Ovary (tissue), 10 donors: ENCODE measurements at places on chromosomes 13 and 19. TPM values are rescaled to one million over a fixed set of nuclear protein-coding genes. Genes with fewer than 3 reads are reported as not detected.

GRCh38 chr13:114259374-114259773 lies 22.0 kb upstream of the UPF3A start:
- H3K36me3 ChIP-seq = no peaks in the 10 kb centered on the region
- H3K4me1 ChIP-seq = no peaks in the 10 kb centered on the region
- DNase-seq = no peak
- no peak overlapping the region for H3K27ac ChIP-seq
- no peak overlapping the region for H3K4me3 ChIP-seq

DNA sequence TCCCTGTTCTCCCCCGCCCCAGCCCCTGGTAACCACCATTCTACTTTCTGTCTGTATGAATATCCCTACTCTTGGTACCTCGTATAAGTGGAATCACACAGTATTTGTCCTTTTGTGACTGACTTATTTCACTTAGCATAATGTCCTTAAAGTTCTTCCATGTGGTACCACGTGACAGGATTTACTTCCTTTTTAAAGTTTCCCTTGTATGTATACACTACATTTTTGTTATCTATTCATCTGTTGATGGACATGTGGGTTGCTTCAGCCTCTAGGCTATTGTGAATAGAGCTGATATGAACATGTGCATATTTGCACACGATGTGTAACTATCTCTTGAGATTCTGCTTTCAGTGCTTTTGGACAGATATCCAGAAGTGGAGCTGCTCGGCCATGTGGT lies 59.6 kb upstream of the GJB6 start:
- H3K27me3 ChIP-seq = no peaks in the 10 kb centered on the region
- H3K36me3 ChIP-seq = no peaks in the 10 kb centered on the region
- H3K4me1 ChIP-seq = no peaks in the 10 kb centered on the region
- no peak overlapping the region for H3K27ac ChIP-seq
- DNase-seq = no peak

GRCh38 chr13:29888306-29888705 lies 37.9 kb upstream of the UBL3 start:
- no peaks in the 10 kb centered on the region for H3K36me3 ChIP-seq
- H3K4me1 ChIP-seq = peaks cover 4% of the 10 kb centered on the region
- H3K27me3 ChIP-seq = no peaks in the 10 kb centered on the region
- DNase-seq = no peak
- no peak overlapping the region for H3K4me3 ChIP-seq

DNA sequence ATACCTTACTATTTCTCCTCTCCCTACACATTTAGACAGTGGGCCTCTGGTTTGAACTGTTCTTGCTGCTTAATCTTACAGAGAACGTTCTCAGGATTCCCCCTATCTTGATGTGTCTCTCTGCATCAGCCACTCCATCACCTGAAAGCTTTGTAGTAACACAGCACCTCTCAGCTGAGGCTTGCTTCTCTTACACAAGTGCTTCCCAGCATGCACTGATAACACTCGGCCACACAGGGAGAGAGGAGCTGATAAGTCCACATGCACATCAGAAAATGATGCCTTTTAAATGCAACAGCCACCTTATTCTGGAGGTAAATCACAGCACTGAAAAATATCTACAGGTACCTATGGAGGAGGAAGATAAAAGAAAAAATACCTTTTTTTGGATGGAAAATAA lies 192.2 kb upstream of the TSHZ3 start:
- H3K4me3 ChIP-seq = no peak overlapping the region
- no peak for DNase-seq
- no peaks in the 10 kb centered on the region for H3K4me1 ChIP-seq
- no peaks in the 10 kb centered on the region for H3K27me3 ChIP-seq

Gene APOC4
- polyA plus RNA-seq = not detected

DNA sequence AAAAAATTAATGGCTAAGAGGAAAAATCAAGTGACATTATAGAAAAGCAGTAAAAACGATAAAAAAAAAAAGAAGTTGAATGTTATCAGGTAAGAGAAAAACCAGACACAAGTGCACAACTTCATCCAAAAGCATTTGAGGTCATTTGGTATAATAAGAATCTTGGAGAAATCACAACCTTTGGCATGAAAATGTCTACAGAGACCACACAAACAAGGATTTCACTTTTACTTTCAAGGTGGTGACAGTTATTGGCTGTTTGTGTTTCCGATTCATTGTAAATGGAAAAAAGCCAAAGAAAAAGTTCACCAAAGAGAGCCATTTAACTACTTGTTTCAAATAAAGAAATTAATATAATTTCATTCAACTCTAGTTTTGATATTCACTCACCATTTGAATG lies 1193.5 kb downstream of the PCDH9 start:
- H3K27ac ChIP-seq = no peak overlapping the region
- no peaks in the 10 kb centered on the region for H3K36me3 ChIP-seq
- no peak for DNase-seq

Gene PTPRH
- polyA plus RNA-seq = 0.45 TPM

Gene AMER2
- not detected for polyA plus RNA-seq

- no peak for DNase-seq
- no peaks in the 10 kb centered on the region for H3K36me3 ChIP-seq
- H3K27me3 ChIP-seq = no peaks in the 10 kb centered on the region
Measured at GRCh38 chr19:32878988-32879387, 9.4 kb upstream of the SLC7A9 start.

- H3K36me3 ChIP-seq = no peaks in the 10 kb centered on the region
- H3K27ac ChIP-seq = no peak overlapping the region
- no peak overlapping the region for H3K4me3 ChIP-seq
Measured at GRCh38 chr19:38953677-38954076, 21.9 kb downstream of the FBXO17 start.

- no peak for DNase-seq
- no peaks in the 10 kb centered on the region for H3K36me3 ChIP-seq
- no peaks in the 10 kb centered on the region for H3K27me3 ChIP-seq
- no peaks in the 10 kb centered on the region for H3K4me1 ChIP-seq
- no peak within 1 kb of the TSS for H3K4me3 ChIP-seq
- no peak within 1 kb of the TSS for H3K27ac ChIP-seq
Measured at GRCh38 chr19:40990972-40991381, at the start of gene CYP2B6. CYP2B6 (plus strand) TSS chr19:40991282; CDS start chr19:40991306, 24 bp downstream.

- H3K36me3 ChIP-seq = no peaks in the 10 kb centered on the region
- no peak for DNase-seq
- no peaks in the 10 kb centered on the region for H3K27me3 ChIP-seq
Measured at GRCh38 chr13:50936679-50937078, 27.1 kb downstream of the RNASEH2B start.

DNA sequence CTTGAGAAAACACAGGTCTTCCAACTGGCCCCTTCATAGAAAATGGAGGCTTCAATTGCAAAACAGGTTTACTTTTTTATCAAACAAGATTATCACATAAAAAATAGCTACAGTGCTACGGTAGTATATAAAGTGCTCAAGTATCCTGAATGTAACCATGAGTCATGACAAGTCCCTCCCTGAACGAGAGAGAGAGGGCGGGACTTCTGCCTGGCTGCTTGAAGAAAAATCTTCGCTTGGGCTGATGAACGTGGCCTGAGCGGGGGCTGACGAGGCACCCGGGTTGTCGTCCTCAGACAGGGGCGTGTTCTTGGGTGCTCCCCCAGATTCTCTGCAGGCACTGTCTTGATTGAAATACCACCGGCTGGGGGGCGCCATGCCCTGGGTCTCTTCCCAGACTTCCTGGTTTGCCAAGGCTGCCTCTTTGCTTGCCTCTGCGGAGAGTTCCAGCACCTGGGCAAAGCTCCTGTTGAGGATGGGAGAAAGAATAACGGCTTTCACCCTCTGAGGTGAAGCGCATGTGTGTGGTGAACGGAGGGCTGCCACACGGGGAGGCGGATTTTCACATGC lies 23.2 kb upstream of the CPAMD8 start:
- no peaks in the 10 kb centered on the region for H3K36me3 ChIP-seq
- H3K27ac ChIP-seq = no peak overlapping the region
- DNase-seq = no peak
- no peaks in the 10 kb centered on the region for H3K27me3 ChIP-seq
- no peak overlapping the region for H3K4me3 ChIP-seq

DNA sequence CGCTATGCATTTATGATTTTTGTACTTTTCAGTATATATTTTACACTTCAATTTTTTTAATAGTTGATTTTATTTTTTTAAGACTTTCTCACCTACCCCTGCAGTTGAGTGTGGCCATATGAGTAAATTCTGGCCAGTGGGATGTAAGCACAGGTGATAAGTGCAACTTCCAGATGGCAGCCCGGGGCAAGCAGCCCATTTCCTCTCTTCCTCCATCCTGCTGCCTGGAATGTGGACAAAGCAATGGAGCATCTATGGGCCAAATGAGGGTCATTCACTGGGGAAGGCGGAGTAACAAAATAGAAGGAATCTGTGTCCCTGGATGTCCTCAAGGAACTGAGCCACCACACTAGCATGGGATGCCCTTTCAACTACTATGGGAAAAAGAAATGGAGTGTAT lies 12.3 kb downstream of the RFXAP start:
- no peak overlapping the region for H3K4me3 ChIP-seq
- H3K27ac ChIP-seq = no peak overlapping the region
- no peaks in the 10 kb centered on the region for H3K27me3 ChIP-seq
- no peak for DNase-seq
- no peaks in the 10 kb centered on the region for H3K4me1 ChIP-seq
- H3K36me3 ChIP-seq = no peaks in the 10 kb centered on the region

GRCh38 chr13:98915563-98915962 lies 62.3 kb downstream of the DOCK9 start:
- H3K27me3 ChIP-seq = no peaks in the 10 kb centered on the region
- no peaks in the 10 kb centered on the region for H3K36me3 ChIP-seq
- H3K4me1 ChIP-seq = peaks cover 3% of the 10 kb centered on the region
- no peak for DNase-seq
- no peak overlapping the region for H3K4me3 ChIP-seq

DNA sequence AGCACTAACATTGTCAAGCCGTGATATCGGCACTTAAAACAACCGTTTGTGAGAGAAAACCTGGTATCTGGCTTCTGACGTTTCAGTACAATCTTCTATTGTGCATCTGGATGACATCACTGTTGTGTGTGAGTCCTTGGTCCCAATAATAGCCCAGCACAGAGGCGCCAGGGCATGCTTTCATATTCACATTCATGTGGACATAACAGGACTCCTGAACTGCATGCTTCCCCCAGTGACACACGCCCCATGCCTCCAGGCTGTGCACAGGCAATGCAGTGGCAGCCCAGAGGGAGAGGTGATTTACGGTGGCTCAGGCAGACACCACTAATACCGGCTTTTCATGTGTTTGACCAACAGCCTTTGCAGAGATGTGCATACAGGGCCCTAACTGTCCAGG lies 58.1 kb downstream of the MRPL57 start:
- H3K36me3 ChIP-seq = no peaks in the 10 kb centered on the region
- no peak overlapping the region for H3K27ac ChIP-seq
- DNase-seq = peak; percentile 28
- no peaks in the 10 kb centered on the region for H3K27me3 ChIP-seq
- no peak overlapping the region for H3K4me3 ChIP-seq

DNA sequence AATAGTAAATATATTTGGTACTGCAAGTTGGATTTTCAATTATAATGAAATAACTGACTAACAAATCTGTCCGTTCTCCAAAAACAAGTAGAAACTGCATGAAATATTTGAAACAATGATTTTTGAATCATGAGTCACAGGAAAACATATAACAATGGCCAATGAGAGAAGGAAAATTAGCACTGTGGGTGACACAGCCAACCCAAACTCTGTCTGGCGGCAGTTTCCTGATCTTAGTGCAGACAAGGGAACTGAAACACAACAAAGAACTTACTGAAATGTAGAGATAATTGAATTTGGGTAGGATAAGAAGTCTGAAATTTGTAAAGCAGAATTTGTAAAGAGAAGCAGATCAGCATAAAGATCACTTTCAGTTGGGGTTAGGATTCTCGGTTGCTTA lies 2743.3 kb upstream of the PCDH20 start:
- DNase-seq = no peak
- no peaks in the 10 kb centered on the region for H3K36me3 ChIP-seq
- no peak overlapping the region for H3K27ac ChIP-seq
- H3K4me3 ChIP-seq = no peak overlapping the region

GRCh38 chr19:45164577-45165335 lies 4.0 kb upstream of the NKPD1 start:
- no peak overlapping the region for H3K27ac ChIP-seq
- H3K4me1 ChIP-seq = no peaks in the 10 kb centered on the region
- peak; percentile 68 for DNase-seq
- H3K36me3 ChIP-seq = no peaks in the 10 kb centered on the region
- no peak overlapping the region for H3K4me3 ChIP-seq

Gene TMEM145
- polyA plus RNA-seq = not detected

- H3K27me3 ChIP-seq = no peaks in the 10 kb centered on the region
- H3K27ac ChIP-seq = no peak overlapping the region
- no peak for DNase-seq
- H3K4me3 ChIP-seq = no peak overlapping the region
Measured at GRCh38 chr19:15469513-15470297, 5.4 kb upstream of the RASAL3 start.

Gene KLK12
- not detected for polyA plus RNA-seq

GRCh38 chr19:40400559-40400958 lies 10.6 kb upstream of the HIPK4 start:
- no peak for DNase-seq
- no peaks in the 10 kb centered on the region for H3K36me3 ChIP-seq
- no peak overlapping the region for H3K27ac ChIP-seq
- no peak overlapping the region for H3K4me3 ChIP-seq
- H3K27me3 ChIP-seq = no peaks in the 10 kb centered on the region

Gene CAPS
- 12.4 TPM for polyA plus RNA-seq

DNA sequence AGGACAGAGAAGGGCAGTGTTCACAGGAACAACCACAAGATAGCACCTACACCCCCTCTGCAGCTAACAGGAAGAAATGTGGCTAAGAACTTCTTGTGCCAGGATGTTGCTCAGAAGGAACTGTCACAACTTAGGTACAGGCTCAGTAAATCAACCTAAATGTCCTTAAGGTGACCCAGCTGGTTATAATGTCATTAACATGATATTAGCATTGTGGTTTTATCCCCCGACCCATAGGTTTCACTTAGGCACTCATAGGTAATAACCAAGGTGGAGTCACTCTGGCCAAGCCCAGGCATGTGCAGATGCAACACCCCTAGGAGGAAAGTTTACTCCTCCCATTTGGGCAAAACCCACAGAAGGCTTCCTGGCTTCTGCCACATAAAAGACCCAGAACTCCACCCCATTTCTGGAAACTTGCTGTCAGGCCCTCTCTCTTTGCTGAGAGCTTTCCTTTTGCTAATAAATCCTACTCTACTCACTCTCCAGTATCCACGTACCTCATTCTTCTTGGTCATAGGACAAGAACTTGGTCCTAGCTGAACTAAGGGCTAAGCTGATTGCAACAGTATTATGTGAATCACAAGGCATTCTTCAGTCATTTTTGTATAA lies 951.3 kb downstream of the SLITRK5 start:
- no peak overlapping the region for H3K27ac ChIP-seq
- H3K4me1 ChIP-seq = no peaks in the 10 kb centered on the region
- no peak overlapping the region for H3K4me3 ChIP-seq
- no peaks in the 10 kb centered on the region for H3K27me3 ChIP-seq
- no peak for DNase-seq

Gene FAM83E
- polyA plus RNA-seq = not detected

Gene CEACAM7
- polyA plus RNA-seq = not detected

- no peaks in the 10 kb centered on the region for H3K36me3 ChIP-seq
- no peak overlapping the region for H3K4me3 ChIP-seq
- DNase-seq = no peak
- no peaks in the 10 kb centered on the region for H3K27me3 ChIP-seq
- no peak overlapping the region for H3K27ac ChIP-seq
Measured at GRCh38 chr19:36950335-36951119, 34.4 kb downstream of the ZNF568 start.
